ENCODE measurements at places on chromosomes 5 and 9.

GRCh38 chr5:138470322-138471051, 5.2 kb downstream of the EGR1 start:
- peak; percentile 77 for DNase-seq

- DNase-seq = no peak
Observed at GRCh38 chr5:75310212-75310611, 26.8 kb upstream of the HMGCR start.

GRCh38 chr9:78035383-78035993, 3.9 kb upstream of the GNAQ start:
- DNase-seq = peak; percentile 66

DNA sequence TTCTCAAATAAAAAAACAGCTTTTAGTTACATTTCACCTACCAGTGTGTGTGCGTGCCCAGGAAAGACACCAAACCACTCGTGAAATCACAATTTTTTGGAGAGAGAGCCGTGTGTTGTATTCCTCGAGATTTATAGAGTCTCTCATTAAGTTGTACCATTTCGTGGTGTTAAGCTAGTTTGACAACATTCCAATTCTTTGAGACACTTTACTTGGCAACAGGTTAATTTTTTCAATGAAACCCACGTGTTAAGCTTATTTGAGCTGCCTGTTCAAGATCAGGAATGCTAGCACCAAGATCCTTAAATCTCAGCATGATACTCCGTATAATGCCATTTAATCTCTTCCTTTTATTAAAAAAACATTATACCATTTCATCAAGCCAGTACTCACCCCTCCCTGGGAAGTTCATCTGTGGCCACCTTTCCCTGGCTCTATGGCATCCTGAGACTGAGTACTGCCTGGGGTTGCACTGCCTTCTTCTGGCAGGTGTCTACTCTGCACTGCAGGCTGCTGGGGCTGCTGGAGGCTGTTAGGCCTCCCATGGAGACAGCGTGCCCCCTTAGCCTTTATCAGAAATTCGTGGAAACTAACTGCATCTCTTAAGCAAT, 143.7 kb downstream of the ARHGAP26 start:
- DNase-seq = no peak

- DNase-seq = no peak
Observed at GRCh38 chr9:87343816-87344430, 153.7 kb upstream of the DAPK1 start.

DNA sequence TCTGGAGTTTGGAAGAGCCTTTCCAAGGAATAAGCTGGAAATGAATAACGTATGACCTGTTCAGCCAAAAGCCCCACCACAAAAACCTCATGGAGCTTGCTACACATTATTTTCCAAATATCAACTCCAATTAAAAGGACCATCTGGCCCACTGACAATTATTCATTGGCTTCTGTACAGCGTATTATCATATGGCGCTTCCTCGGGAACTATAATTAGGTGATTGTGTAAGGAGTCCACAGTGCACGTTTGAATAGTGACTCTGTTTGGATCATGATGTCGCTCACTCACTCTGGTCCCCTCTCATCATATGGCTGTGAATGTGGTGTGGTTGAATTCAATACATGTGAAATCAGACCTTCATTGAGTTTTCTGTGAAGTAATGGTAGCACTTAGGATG, 52.1 kb downstream of the GDNF start:
- peak; percentile 62 for DNase-seq

DNA sequence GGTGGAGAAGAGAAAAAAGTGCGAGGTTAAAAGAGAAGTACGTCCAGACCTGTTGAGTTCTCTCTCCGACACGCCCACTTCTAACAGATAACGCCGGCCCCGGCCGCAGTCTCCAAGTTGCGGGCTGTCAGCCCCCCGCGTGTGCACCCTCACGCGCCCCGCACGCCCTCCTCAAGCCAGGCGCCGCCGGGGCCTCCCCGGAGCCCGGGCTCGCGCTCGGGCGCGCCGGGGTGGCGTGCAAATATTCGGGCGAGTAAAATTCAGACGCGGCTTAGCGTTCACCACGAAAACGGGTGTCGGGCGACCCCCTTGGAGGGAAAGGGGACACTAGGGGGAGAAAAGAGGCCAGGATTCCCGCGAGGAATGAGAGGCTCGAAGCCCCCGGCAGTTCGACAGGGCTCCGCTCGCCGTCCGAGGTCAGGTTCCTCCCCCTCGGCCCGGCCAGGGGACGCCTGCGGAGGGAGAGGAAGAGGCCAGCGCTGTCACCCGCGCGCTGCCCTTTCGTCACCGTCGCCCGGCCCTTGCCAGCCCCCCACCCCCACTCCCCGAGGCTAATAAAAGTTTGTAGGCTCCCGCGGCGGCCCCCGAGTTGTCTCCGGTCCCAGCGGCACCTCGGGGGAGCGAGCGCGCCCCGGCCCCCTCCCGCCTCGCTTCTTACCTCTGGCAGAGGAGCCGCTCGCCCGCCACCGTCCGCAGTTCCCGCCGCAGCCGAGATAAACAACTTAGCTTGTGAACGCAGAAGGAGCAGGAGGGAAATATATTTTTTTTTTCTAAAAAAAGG, 743 bp downstream of the NR3C1 start:
- peak; percentile 29 for DNase-seq

- no peak for DNase-seq
Observed at GRCh38 chr9:14678776-14679175, 14.5 kb downstream of the ZDHHC21 start.

- no peak for DNase-seq
Observed at GRCh38 chr5:34677428-34677827, 21.3 kb downstream of the RAI14 start.

GRCh38 chr5:44385291-44385900, 3.8 kb downstream of the FGF10 start:
- no peak for DNase-seq

- DNase-seq = no peak
Observed at GRCh38 chr5:34775886-34776285, 63.1 kb upstream of the TTC23L start.

DNA sequence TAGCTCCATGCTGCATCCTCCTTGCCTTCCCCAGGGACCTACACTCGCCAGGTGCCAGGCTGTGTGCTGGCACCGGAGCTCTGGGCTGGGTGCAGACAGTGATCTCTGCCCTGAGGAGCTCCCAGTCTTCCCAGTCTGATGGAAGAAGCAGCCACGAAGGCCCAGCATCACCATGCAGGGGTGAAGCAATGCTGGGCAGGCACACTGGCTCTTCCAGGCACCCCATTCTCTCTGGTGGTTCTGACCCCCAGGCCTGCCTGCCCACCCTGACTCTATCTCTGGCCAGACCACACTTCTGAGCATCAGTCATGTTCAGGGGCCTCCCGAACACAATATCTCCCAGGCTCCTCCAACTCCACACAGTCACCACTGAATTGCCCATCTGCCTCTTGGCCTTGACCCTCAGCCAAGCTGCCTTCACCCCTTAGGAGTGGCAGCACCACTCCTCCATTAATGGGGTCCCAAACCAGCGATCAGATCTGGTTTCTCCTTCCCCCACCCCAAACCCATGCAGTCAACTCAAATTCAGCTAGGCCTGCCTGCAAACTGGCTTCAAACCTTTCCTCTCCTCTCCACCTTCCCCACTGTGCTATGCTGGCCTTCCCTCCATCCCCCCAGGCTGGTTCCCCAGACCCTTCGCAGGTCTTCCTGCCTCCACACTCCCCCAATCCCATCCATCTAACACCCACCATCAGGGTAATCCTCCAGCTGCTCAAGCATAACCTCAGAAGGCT, 102.7 kb upstream of the MVB12B start:
- no peak for DNase-seq

- DNase-seq = peak; percentile 22
Observed at GRCh38 chr9:22098643-22099332, 89.7 kb upstream of the CDKN2B start.

DNA sequence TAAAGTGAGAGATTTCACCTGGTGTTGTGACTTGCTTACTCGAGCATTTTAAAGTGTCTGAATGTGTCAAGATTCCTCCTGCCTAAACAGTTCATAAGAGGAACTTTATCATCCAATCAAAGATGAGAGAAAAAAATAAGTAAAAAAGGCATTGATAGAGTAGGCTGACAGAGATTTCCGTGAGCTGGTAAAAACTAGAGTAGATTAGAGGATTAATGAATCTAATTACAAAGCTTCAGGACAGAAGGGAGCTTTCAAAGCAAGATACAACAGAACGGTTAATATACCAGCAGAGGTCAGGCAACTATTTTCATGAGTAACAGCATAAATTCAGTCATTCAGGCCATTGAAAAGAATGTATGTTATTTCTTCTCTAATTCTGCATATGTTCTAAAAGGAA, 91.5 kb downstream of the ADAMTS6 start:
- DNase-seq = no peak

DNA sequence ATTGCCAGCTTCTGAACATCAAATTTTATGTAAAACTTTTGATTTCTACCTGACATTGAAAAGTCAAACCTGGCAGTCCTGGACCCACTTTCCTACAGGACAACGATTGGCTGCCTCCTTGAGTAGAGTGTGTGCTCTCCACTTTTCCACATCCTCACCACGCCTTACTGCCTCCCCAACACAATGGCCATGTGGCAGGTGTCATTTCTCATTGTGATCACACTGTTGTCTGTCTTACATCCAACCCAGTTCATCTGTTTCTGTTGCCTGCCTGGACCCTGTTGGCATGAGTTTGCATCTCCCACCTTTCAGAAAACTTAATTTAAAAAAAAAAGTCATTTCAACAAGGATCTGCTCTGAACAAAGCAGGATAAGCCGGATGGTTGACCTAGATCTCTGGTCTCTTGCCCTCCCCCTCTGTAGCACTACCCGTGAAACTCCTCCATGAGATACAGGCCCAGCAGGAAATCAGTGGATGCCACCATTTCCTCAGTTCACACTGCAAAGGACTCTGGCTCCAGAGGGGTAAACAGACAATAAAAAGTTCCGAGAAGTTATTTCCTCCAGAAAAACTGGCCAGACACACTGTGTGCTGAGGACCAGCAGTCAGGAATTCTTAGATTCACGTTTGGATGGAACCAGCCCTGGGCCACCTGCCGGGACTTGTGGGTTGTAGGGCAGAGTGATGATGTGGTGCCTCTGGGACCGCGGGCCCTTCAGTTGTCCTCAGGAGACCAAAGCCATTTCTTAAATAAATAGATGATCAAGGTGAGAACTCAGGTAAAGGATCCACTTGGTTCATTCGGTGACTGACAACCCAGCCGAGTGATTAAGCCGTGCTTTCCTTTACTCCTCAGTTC, 48.6 kb downstream of the AMBP start:
- no peak for DNase-seq

- no peak for DNase-seq
Observed at GRCh38 chr5:142677198-142677597, 8.7 kb downstream of the FGF1 start.

DNA sequence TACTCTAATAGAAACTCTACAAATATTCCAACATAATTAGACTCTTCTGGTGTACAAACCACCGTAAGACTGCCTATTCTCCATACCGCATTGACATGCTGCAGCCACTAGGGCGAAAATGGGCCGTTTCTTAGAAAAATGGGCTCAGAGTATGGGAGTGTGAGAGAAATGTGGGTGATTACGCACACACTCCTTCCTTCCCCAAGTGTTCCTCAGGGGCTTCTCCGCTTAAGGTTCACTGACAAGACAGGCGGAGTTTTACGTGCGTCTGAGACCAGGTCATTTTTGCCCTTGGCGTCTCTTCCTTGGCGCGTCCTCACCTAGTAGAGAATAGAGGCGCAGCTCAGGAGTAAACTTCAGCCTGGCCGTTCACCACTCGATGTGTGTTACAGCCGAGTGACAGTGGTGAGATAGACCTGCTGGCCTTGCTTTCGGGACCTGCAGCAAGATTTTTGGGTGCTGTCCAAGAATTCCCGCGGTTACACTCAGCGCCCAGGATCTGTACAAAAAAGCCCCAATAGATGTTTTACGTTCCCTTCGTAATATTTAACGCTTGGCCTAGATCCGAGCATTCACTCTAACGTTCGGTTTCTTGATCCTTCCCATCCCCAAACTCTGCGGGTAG, 1.8 kb upstream of the NTRK2 start:
- peak; percentile 8 for DNase-seq

GRCh38 chr5:72624641-72625236, 117.5 kb upstream of the ZNF366 start:
- DNase-seq = peak; percentile 77

DNA sequence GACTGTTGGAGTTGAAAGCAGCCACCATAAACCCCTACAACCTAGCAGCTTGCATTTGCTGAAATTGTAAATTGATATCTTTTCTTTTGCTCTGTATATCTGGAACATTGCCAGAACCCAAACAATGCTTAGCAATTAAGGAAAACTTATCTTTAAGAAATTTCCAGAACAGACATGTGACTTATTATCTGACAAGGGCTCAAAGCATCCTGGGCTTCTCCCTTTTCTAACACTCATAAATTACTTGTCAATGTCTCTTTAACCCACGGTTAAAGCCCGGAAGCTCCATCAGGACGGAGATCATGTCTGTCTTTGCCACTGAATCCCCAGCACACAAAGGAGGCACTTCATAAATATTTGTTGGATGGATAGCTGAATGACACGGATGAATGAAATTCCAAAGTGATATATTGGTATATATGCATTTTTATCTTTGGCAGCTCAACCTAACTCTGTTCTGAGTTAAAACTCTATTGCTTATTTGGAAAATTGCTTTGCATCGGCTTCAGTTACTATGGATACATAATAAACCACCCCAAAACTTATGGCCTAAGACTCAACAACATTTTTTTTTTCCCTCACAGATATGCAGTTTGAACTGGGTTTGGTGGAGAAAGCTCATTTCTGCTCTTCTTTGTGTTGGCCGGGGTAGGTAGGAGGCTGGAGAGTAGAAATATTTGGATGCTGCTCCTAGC, 103.1 kb upstream of the CLINT1 start:
- no peak for DNase-seq

GRCh38 chr5:64822320-64822719, 53.6 kb downstream of the CWC27 start:
- DNase-seq = no peak

DNA sequence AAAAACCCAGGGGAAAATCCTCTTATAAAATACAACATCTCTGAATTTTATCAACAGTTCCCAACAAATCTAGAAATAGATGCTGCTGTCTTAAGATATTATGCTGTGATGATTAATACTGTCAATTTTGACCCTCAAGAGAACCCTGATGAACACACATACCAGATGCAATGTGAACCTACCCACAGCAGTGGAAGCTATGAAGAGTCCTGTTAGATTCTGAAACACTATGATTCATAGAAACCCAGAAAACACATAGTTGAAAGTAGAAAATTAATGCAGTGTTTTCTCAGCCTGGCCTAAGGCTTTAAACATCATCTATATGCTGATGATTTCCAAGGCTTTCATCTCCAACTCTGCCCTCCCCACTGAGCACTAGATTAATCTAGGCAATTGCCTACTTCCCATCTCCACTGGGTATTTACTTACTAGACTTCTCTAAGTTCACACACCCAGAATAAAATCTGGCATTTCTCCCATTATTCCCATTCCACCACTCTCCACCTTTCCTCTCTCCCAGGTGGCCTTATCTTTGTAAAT, 296.2 kb downstream of the CTNND2 start:
- DNase-seq = no peak

DNA sequence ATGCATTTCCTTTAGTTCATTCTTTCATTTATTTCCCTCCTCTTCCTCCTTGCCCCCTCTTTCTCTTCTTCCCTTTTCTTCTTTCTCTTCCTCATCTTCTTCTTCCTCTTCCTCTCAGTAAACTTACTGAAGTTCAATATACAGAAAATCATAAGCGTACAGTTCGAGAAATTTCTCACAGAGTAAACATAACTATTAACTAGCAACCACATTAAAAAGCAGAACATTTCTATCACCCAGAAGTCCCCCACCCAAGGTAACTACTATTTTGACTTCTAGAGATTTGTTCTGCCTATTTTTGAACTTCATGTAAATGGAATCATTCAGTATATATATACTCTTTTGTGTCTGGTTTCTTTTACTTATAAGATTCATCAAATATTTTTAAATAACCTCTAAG, 48.2 kb downstream of the TNFAIP8 start:
- no peak for DNase-seq

GRCh38 chr9:107190061-107190935, 92.8 kb upstream of the RAD23B start:
- DNase-seq = peak; percentile 61
